ENCODE measurements at places on chromosomes 1 and 21. TPM values are rescaled to one million over a fixed set of nuclear protein-coding genes. Genes with fewer than 3 reads are reported as not detected.

The SPRR3 gene
- total RNA-seq = not detected

The UBL4B gene
- total RNA-seq = 0.07 TPM

The DMBX1 gene
- 2.4 TPM for total RNA-seq

The CLEC20A gene
- not detected for total RNA-seq

DNA sequence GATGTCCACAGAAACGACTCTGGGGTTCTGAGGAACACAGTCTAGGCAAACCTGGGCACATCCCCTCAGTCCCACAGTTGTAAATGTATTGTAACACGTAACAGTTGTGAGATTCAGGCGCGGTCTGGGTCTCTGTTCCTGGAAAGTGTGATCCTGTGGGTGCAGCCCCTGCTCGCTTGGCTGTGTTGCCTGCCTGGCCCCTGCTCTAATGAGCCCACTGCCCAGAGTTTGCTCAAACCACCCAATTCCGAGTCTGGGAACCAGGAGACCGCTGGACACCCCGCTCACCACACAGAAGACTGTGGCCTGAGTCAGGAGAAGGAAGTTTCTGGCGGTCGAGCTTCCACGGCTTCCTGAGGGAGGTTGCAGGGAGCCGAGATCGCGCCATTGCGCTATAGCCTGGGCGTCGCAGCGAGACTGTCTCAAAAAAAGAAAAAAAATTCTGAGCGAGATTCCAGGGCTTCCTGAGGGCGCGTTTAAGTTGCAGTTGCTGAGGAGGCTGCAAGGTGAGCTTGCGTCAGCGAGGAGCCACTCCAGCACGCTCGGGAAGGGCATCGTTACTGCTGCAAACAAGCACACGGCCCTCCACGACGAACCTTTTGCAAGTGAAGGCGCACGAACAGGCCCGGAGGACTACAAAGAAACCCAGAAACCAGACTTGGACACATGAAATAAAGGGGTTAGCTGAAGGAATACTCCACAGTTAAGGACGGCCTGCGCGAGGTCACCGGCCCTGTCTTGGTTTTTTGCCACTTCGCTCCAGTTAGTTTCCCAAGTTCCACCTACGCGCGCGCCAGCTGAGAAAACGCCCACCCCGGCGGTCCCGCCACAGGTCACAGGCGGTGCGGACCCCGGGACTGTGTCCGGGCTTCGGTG is 1.1 kb downstream of the C21orf58 start:
- DNase-seq = peak; percentile 32

GRCh38 chr1:89262643-89263042 is 10.0 kb downstream of the GBP5 start:
- peak; percentile 36 for DNase-seq

GRCh38 chr1:22875241-22875640 is 97.4 kb downstream of the LACTBL1 start:
- DNase-seq = no peak

DNA sequence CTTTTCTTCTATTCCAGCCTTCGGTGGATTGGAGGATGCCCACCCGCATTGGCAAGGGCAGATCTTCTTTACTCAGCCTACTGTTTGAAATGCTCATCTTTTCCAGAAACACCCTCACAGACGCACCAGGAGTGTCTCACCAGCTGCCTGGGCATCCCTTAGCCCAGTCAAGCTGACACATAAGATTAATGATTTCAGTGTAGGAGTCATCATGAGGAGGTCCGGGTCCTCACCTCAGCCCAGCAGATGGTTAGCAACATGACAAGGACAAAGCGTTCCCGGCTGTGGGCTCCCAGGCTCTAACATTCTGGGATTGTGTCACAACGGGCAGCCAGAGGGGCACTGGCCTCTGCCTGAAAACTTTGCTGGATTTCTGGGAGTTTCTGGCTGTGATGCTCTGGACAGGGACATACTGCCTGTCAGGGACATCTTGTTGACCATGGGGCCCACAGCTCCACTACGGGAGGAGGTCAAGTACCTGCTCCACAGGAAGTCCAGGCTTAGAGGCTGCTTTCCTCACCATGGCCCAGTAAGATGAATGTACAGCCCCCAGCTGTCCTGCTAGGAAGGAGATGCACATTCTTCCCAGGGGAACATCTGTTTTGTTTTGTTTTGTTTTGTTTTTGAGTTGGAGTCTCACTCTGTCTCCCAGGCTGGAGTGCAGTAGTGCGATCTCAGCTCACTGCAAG is 204.0 kb upstream of the COA6 start:
- no peak for DNase-seq

GRCh38 chr1:207646944-207647579 is 2.1 kb downstream of the CR1L start:
- no peak for DNase-seq

- DNase-seq = no peak
These were observed 15.8 kb upstream of the TNFRSF8 start for GRCh38 chr1:12047120-12047876.

GRCh38 chr1:203327684-203328457 is 22.6 kb downstream of the BTG2 start:
- DNase-seq = peak; percentile 68

- no peak for DNase-seq
These were observed 5.0 kb downstream of the TMEM240 start for GRCh38 chr1:1535201-1536018.

- DNase-seq = no peak
These were observed 4.4 kb upstream of the PGBD5 start for GRCh38 chr1:230430499-230430898.

GRCh38 chr1:85225624-85226380 is 25.0 kb upstream of the SYDE2 start:
- no peak for DNase-seq

GRCh38 chr1:53376742-53377437 is 49.0 kb upstream of the LRP8 start:
- DNase-seq = no peak

DNA sequence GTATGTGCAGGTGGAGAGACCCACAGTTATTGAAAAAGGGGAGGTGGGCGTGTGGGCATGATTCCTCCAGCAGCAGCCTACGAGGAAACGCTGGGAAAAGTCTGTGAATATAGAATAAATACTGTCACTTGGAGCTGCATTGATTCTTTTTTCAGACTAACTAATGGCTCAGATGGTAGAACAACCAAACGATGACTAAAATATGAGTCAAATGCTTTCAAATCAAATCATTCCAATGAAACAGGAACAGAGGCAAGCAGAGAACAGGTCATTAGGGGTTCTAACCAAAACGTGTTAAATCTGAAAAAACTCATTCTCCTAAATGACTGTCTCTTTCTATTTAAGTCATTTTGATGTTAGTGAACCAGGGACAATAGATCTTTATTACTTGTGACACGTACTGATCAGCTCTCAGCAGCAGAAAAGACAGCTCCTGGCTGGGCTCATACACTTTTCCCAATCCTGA is 35.1 kb upstream of the SEC16B start:
- DNase-seq = peak; percentile 59

- DNase-seq = no peak
These were observed 326.5 kb upstream of the ESRRG start for GRCh38 chr1:217049721-217050120.

DNA sequence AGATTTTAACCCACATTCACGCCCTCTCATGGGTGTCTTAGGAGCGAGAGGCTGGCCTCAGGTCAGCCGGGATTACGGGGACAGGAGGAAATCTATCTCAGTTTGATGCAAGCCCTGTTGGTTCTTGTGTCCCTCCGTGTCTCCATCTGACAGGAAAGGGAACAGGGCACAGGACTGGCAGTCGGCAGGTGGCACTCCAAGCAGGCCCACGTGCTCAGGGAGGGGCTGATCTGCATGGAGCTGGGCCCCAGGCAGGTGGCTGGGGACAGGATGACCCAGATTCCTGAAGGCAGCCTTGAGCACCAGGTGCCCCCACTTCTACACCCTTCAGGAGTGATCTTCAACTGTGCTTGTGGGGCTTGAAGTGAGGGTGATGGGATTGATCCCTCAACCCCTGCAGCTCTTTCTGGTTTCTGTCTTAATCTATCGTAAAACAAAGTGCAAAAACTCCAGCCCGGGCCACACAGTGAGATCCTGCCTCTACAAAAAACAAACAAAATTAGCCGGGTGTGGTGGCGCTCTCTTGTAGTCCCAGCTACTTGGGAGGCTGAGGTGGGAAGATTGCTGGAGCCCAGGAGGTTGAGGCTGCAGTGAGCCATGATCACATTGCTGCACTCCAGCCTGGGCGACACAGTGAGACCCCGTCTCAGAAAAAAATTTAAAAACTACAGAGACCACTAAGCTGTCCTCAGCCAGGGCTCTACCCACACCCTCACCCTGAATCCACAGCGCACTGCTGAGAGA is 8.3 kb downstream of the PLEKHG5 start:
- DNase-seq = no peak

GRCh38 chr21:36786186-36786585 is 87.3 kb downstream of the SIM2 start:
- no peak for DNase-seq

All from PC-3 (cell line).